ENCODE measurements at places on chromosomes 2 and 18. TPM values are rescaled to one million over a fixed set of nuclear protein-coding genes. Genes with fewer than 3 reads are reported as not detected.

The EPAS1 gene
- 111 TPM for total RNA-seq

The MRPS9 gene
- total RNA-seq: 31.1 TPM

The IL1A gene
- total RNA-seq: 0.16 TPM

The CENPA gene
- total RNA-seq: 57.9 TPM

The IDH1 gene
- total RNA-seq: 91.1 TPM

The IL36G gene
- not detected for total RNA-seq

The NT5DC4 gene
- total RNA-seq: not detected

The DPYSL5 gene
- 6.8 TPM for total RNA-seq

The MOGAT1 gene
- total RNA-seq: not detected

The PRKAG3 gene
- not detected for total RNA-seq

The CLEC4F gene
- total RNA-seq: not detected

The SERPINB12 gene
- not detected for total RNA-seq

The TNFAIP6 gene
- 1.7 TPM for total RNA-seq
